ENCODE measurements at places on chromosomes 11 and 22.
A peak's percentile ranks its signal among the peaks of the same experiment; 100 is the strongest.

DNA sequence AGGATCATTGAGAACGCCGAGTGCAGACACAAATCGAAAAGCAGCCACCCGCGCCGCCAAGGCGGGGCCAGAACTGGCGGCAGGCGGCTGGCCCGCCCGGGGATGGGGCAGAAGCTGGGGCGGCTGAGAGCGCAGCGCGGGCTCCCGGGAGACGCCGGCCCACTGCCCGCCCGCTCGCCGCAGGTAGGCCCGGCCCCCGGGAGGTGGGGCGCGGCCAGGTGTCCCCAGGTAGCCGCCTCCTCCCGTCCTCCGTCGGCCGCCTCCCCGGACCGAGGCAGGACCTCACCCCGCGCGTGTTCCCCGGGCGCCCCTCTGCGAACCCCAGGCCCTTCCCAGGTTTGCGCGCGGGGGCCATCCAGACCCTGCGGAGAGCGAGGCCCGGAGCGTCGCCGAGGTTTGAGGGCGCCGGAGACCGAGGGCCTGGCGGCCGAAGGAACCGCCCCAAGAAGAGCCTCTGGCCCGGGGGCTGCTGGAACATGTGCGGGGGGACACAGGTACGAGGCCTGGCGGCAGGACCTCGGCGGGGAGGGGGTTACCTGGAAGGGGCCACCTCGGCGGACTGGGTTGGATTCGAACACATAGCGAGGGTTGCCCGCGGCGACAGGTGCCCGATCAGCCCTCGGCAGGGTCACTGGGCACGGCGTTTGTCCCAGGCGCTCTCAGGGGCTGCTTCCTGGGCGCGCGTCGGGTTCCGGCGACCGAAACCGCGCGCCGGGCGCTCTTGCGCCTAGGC is at the start of gene PRRG4:
PRRG4 (plus strand) TSS at position 248 of the 733 bp plus-strand sequence. CDS start 603 bp downstream, outside the sequence.
- DNase-seq = peak; percentile 35

GRCh38 chr11:105229257-105229656 is 89.7 kb upstream of the CARD18 start:
- DNase-seq = no peak

DNA sequence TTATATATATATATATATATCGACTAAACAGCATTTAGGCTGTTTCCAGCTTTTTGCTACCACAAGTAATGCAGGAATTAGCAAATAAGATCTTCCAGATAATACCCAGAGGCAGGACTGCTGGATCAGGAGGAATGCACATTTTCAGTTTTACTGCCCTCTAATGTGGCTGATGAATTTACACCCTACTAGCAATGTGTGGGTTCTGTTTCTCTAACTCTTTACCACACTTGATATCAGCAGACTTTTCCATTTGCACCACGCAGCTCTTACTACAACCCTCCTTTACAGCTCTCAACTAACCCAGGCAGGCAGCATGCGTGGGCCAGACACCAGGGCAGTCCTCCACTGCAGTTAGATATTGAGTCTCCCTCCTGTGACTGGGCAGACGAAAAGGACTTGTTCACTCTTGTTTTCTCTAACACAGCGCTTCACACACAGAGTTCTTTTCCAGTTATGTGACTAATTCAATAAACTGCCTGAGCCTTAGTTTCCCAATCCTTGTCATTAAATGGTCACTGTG is 67.7 kb downstream of the IGLL5 start:
- DNase-seq = no peak

GRCh38 chr11:65574811-65575567 is 864 bp upstream of the EHBP1L1 start:
- DNase-seq = no peak

DNA sequence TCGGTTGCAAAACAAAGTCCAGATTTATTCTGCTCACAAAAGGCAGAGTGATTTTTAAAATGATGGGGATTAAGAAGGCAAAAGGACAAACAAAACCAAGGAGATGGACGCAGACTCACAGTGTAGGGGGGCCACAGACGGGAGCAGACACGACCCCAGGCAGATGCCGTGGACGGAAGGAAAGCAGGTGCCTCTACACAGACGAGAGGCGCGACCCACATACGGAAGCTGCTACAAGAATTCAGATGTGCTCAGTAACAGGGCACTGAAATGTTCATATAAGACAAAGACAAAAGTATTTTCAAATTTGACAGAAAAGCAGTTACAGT is 148.9 kb downstream of the BRD1 start:
- DNase-seq = no peak

DNA sequence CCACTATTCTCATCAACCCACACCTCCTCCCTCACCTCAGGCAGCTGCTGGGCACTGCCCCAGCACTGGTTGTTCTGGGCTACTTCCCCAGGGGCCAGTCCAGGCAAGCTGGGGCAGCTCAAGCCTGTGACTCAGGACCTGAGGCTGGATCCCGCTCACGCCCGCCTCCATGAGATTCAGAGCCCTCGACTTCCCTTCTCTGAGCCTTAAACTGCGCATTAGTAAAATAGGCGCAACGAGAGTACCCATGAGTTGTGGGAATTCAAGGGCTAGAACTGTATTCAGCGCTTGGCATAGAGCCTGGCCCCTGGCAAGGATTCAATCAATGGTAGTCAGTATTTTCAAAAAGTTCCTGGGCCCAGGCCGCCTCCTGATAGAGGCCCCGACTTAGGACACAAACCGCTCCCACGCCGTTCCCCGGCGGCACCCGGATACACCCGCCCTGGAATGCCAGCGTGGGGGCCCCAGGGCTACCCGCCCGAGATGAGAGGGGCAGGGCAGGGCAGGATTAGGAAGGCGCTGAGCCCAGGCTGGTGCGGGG is 723 bp upstream of the CD82 start:
- no peak for DNase-seq

DNA sequence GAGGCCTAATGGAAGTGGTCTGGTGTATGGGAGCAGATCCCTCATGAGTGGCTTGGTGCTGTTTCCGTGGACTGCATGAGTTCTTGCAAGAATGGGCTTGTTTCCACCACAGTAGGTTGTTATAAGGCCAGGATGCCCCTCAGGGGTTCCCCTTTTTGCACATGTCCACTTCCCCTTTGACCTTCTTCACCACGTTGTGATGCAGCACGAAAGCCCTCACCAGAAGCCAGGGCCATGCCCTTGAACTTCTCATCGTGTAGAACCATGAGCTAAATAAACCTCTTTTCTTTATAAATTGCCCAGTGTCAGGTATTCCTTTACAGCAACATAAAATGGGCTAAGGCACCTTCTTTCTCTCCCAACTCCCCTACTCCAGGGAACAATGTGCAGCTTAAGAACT is 2.8 kb upstream of the NARS2 start:
- DNase-seq = no peak

GRCh38 chr22:49079027-49079725 is 748.5 kb downstream of the BRD1 start:
- DNase-seq = no peak

DNA sequence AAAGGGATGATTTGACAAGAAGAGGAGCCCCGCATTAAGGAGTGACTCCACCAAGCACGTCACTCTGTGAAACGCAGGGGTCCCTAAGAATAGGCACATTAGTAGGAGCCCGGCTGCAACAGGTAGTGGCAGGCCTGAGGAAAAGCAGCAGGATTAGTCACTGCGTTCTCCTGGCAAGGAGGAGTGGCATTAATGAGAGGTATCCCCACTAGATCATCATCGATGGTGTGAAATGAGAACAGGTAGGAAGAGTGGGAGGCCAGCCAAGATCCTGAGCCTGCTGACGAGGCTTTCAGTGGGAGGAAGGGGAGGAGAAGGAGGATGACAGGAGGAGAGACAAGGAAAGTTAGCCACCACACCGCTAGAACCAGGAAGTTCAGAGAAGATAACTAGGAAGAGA is 38.6 kb downstream of the NRXN2 start:
- no peak for DNase-seq

DNA sequence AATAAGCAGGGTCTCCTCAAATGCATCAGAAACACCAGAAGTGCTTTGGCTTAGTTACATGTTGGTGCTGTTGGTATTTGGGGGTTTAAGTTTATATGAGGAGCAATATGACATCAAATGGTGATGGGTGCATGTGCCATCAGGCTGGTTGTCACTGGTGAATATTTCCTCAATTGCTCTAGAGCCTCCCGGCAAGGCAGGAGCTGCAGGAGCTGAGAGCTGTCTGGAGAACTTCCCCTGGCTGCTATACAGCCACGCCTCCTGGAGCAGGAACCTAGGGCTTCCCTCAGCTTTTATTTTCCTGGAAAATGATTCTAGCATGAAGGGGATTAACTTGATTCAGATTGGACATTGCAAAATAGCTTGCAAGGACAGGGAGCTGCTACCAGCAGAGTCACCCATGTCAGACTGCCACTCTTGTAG is 15.8 kb downstream of the IGLL5 start:
- DNase-seq = no peak

DNA sequence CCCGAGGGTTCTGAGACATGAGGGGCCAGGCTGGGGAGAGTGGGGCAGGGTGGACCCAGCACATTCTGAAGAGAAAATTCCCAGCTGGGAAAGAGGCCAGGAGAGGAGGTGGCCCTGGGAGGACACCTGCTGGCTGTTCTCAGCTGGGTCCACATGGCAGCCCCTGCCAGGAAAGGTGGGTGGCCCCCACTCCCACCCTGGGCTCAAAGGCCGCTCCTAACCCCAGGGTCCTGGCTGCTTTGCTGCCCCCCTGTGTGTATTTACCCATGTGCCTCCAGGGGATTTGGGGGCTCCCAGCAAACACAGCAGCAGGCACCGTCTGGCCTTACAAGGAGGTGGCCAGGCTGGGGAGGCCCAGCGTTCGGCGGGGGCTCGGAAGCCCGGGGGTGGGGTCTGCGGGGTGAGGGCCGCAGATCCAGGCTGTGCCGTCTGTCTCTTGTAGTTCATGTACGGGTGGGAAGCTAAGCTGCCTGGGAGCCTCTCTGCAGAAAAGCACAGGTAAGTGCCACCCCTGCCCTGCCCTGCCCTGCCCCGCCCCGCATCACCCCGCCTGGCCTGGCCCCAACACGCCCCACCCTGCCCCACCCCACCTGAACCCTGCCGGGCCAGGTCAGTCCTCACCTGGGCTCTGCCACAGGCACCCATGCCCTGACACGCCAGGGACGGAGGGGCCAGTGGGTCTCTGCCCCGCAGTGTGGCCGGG is 10.6 kb downstream of the MUC5B start:
- no peak for DNase-seq

GRCh38 chr11:112735470-112735869 is 225.8 kb upstream of the NCAM1 start:
- no peak for DNase-seq

- no peak for DNase-seq
Measured at GRCh38 chr11:134562196-134562595, 150.2 kb upstream of the B3GAT1 start.

DNA sequence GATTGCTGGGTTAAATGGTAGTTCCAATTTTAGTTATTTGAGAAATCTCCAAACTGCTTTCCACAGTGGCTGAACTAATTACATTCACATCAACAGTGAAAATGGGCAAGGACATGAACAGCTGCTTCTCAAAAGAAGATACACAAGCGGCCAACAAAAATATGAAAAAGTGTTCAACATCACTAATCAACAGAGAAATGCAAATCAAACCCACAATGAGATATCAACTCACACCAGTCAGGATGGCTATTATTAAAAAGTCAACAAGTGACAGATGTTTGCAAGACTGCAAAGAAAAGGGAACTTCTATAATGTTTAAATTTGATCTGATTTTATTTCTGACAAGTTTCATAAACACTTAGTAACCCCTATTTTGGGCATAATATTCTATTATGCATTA is 537.5 kb downstream of the DLG2 start:
- DNase-seq = no peak

DNA sequence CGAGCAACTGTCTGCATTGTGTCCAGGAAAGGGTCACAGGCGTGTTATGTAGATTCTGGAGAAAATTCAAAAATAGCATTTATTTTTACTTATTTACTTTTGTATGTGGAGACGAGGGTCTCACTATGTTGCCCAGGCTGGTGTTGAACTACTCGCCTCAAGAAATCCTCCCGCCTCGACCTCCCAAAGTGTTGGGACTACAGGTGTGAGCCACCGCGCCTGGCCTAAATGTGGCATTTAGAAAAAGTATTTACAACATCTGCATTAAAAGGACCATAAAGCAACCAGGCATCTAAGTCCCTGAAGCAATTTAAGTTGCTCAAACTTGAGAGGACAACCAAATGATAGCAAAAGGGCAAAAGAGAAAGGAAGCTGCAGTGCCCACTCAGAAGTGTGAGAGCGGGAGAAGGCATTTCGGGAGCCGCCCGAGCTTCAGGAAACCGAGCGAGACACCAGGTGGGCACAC is 595 bp downstream of the TRIM66 start:
- DNase-seq = no peak

- DNase-seq = no peak
Measured at GRCh38 chr11:71251151-71251721, 1.1 kb downstream of the SHANK2 start.

GRCh38 chr11:134153147-134153905 is 70.4 kb downstream of the NCAPD3 start:
- DNase-seq = no peak

DNA sequence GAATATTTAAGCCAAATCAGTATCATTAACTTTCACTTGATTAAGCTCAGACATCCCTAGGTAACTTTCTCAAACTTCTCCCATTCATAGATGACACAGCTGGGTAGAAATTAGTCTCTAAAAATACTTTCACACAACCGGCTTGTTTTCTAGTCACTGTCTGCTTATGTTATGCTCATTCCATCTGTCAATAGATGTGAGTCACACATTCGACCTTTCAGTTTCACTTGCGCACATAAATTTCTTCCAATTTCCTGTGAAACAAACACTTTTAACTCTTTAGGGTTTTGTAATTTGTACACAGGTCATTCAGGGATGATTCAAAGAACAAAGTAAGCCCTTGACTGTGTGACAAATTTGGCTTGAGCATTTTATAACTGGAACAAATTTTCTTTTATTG is 723.0 kb downstream of the KCNA4 start:
- DNase-seq = no peak

- DNase-seq = no peak
Measured at GRCh38 chr11:10139656-10140055, 154.4 kb downstream of the SBF2 start.

GRCh38 chr11:69130654-69131053 is 25.1 kb upstream of the SMIM38 start:
- no peak for DNase-seq

DNA sequence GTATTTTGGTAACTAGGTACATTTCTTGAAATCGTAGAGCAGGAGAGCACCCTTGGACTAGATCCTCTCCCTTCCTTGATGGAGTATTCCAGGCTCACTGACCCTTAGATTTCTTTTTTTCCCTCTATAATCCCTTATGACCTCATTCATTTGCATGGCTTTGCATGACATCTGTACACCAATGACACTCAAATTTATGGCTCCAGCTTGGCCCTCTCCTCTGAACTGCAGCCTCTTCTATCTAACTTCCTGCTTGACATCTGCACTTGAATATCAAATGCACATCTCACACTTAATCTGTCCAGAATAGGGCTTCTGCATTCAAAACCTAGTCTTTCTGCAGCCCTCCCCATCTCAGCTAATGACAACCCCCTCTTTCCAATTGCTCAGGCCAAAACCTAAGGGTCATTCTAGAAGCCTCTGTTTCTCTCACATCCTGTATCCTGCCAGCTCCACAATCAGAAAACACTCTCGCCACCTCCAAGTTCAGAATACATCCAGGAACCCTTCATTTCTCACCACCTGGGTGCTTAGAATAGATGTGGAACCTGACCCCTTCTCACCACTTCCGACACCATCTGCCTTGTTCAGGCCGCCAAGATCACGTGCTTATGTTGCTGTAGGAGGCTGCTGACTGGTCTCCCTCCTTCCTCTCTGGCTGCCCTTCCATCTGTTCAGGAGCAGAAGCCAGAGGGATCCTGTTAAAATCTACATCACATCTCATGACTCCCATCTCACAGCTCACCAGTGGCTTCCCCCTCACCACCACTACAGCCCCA is 138.9 kb upstream of the MTNR1B start:
- DNase-seq = no peak
